Neural crest cell (in vitro differentiated cells): ENCODE measurements at places on chromosomes 7 and 10.
A peak's percentile ranks its signal among the peaks of the same experiment; 100 is the strongest.

DNA sequence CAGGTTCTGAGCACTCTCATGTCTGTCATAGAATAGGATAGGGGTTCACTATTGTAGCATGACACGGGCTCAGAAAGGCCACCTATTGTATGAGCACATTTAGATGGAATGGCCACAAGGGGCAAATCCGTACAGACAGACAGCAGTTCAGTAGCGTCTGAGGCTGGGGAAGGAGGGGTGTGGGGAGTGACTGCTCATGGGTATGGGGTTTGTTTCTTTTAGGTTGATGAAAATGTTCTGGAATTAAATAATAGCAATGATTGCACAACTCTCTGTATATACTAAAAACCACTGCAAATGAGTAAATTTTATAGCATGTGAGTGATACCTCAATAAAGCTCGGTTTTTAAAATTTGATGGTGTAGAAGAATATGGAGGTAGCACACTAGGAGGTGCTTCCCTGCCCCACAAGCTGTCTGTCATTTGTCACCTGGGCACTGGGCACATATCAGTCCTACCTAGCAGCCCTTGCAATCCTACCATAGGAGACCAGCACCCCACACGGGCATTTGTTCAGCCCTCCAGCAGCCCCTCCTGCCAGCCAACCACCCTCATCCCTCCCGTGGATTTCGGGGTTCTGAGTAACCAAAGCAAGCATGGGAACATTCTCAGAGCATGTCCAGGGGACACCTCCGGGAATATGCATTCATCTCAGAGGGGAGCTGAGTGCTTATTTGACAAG lies 35.2 kb downstream of the KCNMA1 start:
- DNase-seq = no peak

- no peak for DNase-seq
Measured at GRCh38 chr10:125103924-125104323, 56.4 kb downstream of the CTBP2 start.

DNA sequence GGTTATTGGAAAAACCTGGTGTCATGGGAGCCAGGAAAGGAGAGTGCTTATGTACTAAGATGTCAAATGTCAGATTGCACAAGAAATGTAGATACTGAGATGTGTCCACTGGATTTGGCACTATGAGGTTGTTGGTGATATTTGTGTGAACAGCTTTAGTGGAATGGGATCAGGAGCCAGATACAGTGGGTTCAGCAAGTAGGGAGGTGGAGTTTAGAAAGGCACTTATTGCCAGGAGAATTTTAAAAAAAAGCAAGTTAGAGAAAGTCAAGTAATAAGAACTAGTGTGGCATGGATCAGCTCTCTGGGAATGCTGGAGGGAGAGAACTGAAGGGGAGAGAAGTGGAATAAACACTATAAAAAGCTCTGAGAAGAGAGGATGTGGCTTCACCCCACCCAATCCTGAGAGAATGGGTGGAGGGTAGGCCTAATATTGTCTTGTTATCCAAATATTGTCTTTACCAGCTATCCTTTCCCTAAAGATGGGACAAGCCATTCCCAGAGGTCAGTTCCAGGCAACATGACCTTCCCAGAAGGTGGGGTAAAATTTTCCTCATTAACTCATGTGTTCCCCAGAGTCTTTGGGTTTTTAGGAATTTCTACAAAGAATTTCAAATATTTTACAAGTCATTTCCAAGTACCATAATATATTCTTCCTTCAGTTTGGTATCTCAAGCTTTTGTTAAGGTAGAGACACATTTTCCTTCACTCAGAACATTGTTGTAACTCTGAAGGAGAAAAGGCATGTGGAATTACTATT lies 42.3 kb downstream of the ENTPD1 start:
- no peak for DNase-seq

DNA sequence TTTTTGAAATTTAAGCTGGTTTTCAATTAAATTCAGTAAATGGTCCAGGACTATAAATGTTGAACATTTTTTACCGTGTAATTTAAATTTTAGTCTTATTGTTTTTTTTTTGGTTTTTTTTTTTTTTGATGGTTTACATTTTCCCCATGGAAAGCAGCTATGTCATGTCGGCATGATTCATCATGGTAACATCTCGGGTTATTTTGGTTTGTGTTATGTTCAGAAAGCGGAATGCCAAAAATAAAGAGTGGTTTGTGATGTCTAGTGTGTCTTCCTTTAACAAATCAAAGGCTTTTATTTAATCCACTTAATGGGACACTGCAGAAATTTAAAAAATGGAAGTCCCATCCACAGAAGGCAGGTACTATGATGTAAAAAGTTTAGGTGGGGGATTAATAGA lies 58.5 kb downstream of the TRUB1 start:
- no peak for DNase-seq

GRCh38 chr10:130045091-130045652 lies 65.5 kb downstream of the C10orf143 start:
- DNase-seq = no peak

DNA sequence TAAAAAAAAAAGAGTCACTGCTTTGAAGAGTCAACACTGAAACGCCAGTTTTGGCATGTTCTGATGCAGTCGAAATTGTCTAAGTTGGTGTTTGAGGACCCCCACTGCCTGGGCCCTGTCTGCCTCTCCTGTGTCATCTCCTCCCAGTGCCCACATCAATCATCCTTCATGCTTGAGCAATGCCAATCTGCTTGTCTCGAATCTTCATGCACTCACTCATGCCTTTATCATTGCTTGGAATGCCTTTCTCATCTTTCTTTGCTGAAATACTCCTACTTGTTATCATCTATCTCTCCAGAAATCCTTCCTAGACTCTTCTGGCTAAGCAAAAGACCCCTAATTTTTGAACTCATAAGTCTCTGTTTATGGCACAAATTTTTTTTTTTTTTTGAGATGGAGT lies 42.1 kb upstream of the PLPP4 start:
- no peak for DNase-seq

DNA sequence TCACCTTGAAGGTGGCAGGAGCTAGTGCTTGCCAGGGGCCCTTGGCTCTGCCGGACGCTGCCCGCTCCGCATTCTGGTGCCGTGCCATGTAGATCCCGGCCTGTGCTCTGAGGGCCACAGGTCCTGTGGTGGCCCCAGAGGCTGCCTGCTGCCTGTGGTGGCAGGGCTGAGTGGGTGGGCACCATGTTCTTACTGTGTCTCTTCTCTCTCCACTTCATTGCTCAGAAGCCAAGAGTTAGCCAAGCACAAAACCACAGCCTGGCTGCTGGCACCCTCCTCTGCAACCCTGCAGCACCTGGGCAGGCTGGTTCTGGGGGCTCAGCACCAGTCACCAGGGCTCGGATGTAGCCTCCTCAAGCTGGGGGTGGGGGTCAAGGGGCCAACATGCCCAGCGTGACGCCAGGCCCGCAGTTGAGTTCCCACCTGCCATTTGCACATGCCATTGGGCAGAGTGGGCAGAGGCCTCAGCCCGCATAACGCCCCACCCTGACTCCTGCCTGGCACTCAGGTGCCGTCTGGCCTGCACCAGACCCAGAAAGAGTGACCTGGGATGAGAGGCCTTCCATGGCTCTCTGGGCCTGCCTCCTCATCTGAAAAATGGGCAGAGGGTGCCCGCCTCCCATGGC lies 16.3 kb downstream of the ZMIZ1 start:
- DNase-seq = no peak

GRCh38 chr10:22226599-22226998 lies 8.8 kb upstream of the EBLN1 start:
- DNase-seq = no peak

DNA sequence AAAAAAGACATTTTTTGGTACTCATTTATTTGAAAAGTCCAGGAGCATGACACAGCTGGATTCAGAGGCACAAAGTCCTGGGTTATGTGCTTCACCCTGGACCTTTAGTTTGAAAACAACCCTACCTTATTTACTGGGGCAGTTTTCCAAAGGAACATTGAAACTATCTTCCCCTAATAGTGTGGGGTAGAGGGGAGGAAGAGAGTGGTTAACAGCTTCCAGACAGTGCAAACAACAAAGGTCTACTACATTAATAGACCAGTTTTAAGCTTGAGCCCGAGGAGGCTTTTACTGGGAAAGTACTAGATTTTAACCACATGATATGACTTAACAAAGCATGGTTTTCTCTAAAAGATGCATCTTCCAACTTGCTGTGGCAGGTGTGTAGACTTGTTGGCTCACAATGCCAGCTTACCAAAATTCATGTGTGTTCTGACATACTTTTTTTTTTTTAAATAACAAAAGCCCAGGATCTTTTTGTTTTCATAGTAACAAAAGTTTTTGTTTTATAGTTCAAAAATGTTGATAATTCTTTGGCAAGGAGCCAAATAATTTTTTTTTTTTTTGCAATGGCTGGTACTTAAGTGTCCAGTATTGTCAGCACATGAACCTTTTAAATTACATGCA lies 1.8 kb downstream of the GSTO1 start:
- no peak for DNase-seq

GRCh38 chr7:103824251-103824650 lies 165.2 kb downstream of the RELN start:
- no peak for DNase-seq

DNA sequence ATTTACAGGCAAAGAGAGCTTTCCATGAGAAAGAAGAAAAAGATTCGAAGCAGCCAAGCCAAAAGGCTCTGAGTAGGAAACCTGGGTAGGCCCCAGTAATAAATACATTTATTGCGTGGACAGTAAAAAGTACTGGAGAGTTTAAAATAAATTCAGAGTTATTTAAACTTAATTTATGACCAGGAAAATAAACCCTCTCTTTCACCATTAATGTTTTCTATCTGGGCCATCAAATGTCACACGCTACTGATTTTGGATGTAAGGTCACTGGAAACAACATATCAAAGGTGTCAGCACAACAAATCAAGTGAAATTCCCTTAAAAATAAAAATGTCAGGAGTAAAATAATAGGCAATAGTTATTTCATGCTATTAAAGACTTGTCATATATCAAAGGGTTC lies 264.0 kb downstream of the SKAP2 start:
- no peak for DNase-seq

GRCh38 chr7:42068554-42069280 lies 168.3 kb downstream of the GLI3 start:
- DNase-seq = peak; percentile 42

DNA sequence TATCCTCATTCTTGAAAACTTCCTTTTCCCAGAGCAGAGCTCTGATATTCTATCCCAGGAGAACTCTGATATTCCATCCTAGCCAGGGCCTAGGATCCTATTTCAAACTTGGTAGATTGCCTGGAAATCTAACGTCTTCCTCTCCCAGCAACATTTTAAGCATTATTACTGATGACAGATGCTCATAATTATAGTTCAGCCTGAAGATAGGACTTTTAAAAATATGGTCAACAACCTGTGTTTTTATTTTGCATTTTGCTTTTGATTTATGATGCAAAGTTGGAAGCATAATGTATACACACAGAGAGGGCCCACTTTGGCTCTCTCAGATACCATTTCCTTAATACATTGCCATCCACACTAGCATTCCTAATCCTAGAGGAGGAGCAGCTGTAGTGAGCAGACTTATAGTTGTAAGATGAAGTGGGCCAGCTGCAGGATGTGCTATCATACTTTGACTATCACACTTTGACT lies 457.4 kb upstream of the TPK1 start:
- no peak for DNase-seq

DNA sequence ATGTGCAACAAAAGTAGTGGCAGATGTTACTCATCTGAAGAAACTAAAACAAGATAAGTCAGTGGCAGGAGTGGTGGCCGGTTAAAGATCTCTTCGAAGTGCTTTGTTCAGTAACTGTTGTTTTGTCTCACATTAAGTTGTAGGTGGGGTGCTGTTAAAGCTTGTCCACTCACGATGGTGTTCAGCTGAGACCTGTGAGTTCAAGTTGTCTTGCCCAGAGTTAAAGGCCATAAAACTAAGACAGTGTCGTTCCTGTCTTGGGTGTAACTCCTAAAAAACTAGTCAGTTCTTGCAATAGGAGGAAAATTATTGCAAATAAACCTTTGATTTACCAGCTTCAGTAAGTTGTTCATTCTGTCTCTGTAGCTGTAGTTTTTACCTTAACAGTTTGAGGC lies 857 bp upstream of the FOXP2 start:
- DNase-seq = no peak

DNA sequence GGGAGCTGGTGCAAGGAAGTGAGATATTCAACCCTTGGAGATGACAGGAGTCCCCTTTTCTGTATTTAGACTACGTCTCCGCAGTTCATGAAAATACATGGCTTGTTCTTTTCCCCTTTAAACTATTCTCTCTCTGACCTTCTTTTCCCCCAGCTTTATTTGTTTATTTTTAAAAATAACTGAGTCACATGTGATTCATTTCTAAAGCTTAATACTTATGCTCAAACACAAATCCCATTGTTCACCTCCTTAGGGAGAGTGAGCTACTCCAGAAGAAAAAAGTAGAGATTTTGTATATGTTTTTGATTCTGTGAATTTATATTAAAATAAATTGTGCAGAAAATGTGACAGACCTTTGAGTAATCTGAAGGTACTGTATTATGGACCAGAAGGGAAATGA lies 35.9 kb upstream of the FZD1 start:
- no peak for DNase-seq
